Panc1 (cell line): ENCODE measurements at places on chromosomes 3 and 15. TPM values are rescaled to one million over a fixed set of nuclear protein-coding genes. Genes with fewer than 3 reads are reported as not detected.

DNA sequence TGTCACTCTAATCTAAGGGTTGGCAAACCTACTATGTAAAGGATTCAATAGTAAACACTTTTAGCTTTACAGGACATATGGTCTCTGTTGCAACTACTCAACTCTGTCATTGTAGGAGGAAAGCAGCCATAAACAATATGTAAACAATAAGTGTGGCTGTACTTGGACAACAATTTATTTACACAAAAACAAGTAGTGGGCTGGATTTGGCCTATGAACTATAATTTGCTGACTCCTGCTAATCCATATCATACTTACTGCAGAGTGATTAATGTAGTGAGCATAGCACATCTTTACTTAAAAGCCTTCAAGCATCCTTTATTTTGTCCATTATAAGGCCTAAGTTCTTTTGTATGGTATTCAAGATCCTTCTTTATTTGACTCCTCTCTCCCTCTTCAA lies 441.9 kb downstream of the ZIC1 start:
- DNase-seq = no peak
- H3K4me3 ChIP-seq = no peak overlapping the region

DNA sequence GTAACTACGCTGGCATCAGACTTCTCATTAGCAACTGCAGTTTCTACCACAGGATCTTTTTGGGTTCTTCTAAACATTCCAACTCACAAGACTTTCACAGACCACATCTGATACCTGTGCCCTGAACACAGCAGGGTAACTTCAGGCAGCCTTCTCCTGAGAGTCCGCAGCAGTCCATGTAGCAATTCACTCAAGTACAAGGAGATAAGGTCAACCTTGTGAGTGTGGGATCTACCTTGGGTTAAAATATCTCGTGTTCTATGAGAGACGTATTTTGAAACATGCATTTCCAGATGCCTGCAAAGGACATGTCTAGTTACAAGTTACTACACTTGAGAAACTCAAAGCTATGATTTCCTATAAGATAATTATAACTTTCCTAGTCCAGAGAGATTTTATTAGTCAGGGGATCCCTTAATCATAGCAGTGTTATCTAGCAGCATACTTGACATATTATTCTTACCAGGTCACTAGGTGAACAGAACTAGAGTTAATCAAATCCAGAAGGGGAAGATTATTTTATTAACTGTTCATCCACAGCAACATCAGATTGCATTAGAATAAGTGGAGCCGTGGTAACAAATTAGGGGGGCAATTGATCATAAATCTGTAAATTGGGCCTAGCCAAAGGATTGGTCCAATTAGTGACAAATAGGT lies 66.4 kb downstream of the ASTE1 start:
- peaks cover 37% of the 10 kb centered on the region for H3K36me3 ChIP-seq
- no peak for DNase-seq
- H3K4me3 ChIP-seq = no peak overlapping the region
- peaks cover 8% of the 10 kb centered on the region for H3K4me1 ChIP-seq

DNA sequence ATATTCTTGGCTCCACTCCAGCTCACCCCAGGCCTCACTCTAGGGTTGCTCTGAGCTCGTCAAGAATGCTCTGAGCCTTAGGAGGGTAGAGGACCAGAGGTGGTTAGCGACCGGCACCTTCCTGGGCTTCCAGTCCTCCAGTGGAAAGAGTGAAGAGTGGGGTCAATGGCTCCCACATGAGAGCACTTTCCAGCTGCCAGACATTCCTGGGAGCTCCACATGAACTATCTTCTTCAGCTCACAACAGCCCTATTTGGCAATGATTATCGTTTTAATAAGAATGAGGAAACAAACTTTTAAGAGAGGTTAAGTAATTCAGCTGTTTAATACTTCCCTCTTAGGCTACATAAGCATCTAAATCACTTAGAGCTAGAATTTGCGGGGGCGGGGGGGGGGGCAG lies 139.3 kb downstream of the STT3B start:
- no peak overlapping the region for H3K27ac ChIP-seq
- H3K4me3 ChIP-seq = no peak overlapping the region
- H3K27me3 ChIP-seq = no peaks in the 10 kb centered on the region
- H3K4me1 ChIP-seq = no peaks in the 10 kb centered on the region

DNA sequence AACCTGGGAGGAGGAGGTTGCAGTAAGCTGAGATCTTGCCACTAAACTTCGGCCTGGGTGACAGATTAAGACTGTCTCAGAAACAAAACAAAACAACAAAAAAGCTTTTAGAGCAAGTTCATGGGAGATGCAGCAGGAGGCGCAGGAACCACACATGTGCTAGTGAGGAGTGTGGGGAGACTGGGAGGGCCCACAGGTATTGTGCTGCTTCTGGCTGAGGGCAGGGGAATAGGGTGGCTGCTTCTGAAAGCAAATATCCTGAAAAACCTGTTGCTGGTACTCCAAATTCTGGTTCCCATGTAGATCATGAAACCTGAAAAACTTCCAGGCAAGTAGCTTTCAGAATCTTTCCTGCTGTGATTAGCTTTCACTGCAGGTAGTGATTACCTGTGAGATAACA lies 22.1 kb downstream of the TYRO3 start:
- no peaks in the 10 kb centered on the region for H3K4me1 ChIP-seq
- H3K4me3 ChIP-seq = no peak overlapping the region
- no peaks in the 10 kb centered on the region for H3K36me3 ChIP-seq
- no peaks in the 10 kb centered on the region for H3K27me3 ChIP-seq
- DNase-seq = no peak

DNA sequence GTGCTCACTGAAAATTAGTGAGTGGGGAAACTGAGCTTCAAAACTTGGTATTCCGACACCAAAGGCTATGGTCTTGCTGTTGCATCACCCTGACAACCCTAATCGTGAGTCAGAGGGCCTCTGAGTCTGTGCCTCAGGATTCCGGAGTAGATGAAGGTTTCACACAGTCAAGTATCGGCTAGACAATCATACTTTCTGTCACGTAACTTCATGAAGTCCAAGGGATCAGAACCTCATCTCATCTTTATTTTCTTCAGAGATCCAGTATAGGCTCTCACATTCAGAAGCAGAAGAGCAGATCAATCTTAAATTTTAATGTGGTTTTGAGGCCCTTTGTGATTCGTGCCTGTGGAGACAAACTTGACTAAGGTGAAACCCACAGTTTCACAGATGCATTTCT lies 26.1 kb upstream of the NECTIN3 start:
- no peak overlapping the region for H3K4me3 ChIP-seq
- no peak for DNase-seq
- H3K36me3 ChIP-seq = no peaks in the 10 kb centered on the region
- no peaks in the 10 kb centered on the region for H3K4me1 ChIP-seq
- no peak overlapping the region for H3K27ac ChIP-seq

- H3K4me1 ChIP-seq = no peaks in the 10 kb centered on the region
- DNase-seq = no peak
- no peaks in the 10 kb centered on the region for H3K36me3 ChIP-seq
- H3K27ac ChIP-seq = no peak overlapping the region
- no peak overlapping the region for H3K4me3 ChIP-seq
Observed at GRCh38 chr15:60616147-60616546, 137.2 kb upstream of the ICE2 start.

DNA sequence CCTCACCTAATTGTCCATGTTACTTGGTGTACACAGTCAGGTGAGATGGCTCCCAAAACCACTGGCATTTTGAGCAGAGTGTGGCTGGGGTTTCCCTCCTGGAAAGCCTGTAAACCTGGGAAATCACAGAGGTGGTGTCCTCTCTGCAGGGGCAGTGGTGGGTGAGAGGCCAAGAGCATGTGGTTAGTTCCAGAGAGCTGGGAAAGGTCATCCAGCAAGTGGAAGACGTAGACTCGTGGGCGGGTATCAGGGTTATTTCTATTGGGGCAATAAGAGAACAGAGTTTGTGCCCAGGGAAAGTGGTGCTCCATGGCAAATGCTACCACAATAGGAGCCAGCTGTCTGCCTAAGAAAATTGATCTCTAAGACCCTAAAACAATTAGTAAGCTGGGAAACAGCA lies 44.6 kb upstream of the LIMD1 start:
- no peaks in the 10 kb centered on the region for H3K27me3 ChIP-seq
- no peaks in the 10 kb centered on the region for H3K36me3 ChIP-seq
- no peak overlapping the region for H3K4me3 ChIP-seq
- H3K27ac ChIP-seq = no peak overlapping the region
- no peaks in the 10 kb centered on the region; the same call in 1 of the 2 replicates for H3K4me1 ChIP-seq

DNA sequence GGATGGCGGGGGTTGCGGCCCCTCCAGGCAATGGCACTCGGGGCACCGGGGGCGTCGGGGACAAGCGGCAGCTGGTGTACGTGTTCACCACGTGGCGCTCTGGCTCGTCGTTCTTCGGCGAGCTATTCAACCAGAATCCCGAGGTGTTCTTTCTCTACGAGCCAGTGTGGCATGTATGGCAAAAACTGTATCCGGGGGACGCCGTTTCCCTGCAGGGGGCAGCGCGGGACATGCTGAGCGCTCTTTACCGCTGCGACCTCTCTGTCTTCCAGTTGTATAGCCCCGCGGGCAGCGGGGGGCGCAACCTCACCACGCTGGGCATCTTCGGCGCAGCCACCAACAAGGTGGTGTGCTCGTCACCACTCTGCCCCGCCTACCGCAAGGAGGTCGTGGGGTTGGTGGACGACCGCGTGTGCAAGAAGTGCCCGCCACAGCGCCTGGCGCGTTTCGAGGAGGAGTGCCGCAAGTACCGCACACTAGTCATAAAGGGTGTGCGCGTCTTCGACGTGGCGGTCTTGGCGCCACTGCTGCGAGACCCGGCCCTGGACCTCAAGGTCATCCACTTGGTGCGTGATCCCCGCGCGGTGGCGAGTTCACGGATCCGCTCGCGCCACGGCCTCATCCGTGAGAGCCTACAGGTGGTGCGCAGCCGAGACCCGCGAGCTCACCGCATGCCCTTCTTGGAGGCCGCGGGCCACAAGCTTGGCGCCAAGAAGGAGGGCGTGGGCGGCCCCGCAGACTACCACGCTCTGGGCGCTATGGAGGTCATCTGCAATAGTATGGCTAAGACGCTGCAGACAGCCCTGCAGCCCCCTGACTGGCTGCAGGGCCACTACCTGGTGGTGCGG lies 1.9 kb downstream of the CHST2 start:
- no peak overlapping the region for H3K27ac ChIP-seq
- H3K27me3 ChIP-seq = peaks cover 47% of the 10 kb centered on the region
- no peak overlapping the region for H3K4me3 ChIP-seq
- peaks cover 5% of the 10 kb centered on the region for H3K4me1 ChIP-seq
- DNase-seq = no peak

DNA sequence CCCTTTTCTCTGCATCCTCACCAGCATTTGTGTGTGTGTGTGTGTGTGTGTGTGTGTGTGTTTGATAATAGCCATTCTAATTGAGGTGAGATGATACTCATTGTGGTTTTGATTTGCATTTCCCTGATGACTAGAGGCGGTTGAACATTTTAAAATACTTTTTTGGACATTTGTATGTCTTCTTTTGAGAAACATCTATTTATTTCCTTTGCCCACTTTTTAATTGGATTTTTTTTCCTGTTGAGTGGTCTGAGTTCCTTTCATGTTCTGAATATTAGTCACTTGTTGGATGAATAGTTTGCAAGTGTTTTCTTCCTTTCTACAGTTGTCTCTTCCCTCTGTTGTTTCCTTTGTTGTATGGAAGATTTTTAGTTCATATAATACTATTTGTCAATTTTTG lies 54.3 kb upstream of the THSD4 start:
- H3K4me3 ChIP-seq = no peak overlapping the region
- no peak overlapping the region for H3K27ac ChIP-seq
- no peaks in the 10 kb centered on the region for H3K4me1 ChIP-seq

- H3K4me3 ChIP-seq = no peak overlapping the region
- H3K4me1 ChIP-seq = no peaks in the 10 kb centered on the region
- no peaks in the 10 kb centered on the region for H3K27me3 ChIP-seq
- H3K36me3 ChIP-seq = no peaks in the 10 kb centered on the region
Observed at GRCh38 chr3:194908972-194909371, 223.3 kb downstream of the FAM43A start.

GRCh38 chr3:177426878-177427495 lies 229.7 kb upstream of the TBL1XR1 start:
- H3K4me3 ChIP-seq = no peak overlapping the region
- H3K27me3 ChIP-seq = no peaks in the 10 kb centered on the region
- DNase-seq = no peak
- no peaks in the 10 kb centered on the region for H3K36me3 ChIP-seq
- peaks cover 9% of the 10 kb centered on the region; the same call in 1 of the 2 replicates for H3K4me1 ChIP-seq

- no peaks in the 10 kb centered on the region for H3K27me3 ChIP-seq
- no peak overlapping the region for H3K4me3 ChIP-seq
- no peaks in the 10 kb centered on the region for H3K4me1 ChIP-seq
- H3K27ac ChIP-seq = no peak overlapping the region
- no peak for DNase-seq
Observed at GRCh38 chr3:70776081-70776480, 463.6 kb upstream of the MDFIC2 start.

ITIH1 gene
- total RNA-seq = 0.31 TPM

HHATL gene
- total RNA-seq = not detected

ERC2 gene
- 0.33 TPM for total RNA-seq

SH2D7 gene
- not detected for total RNA-seq

AGTR1 gene
- 0.28 TPM for total RNA-seq

FRMD5 gene
- total RNA-seq = 18.3 TPM

SPINT1 gene
- total RNA-seq = 32.7 TPM

IL17RD gene
- 3.5 TPM for total RNA-seq
